GF-D8 (cell line): ENCODE measurements at places on chromosomes 6 and 20.

- no peak for DNase-seq
Observed at GRCh38 chr20:47490795-47491194, 10.9 kb upstream of the NCOA3 start.

- DNase-seq: no peak
Observed at GRCh38 chr20:61299104-61299503, 47.0 kb downstream of the CDH4 start.

- no peak for DNase-seq
Observed at GRCh38 chr20:13261460-13262301, 40.6 kb downstream of the ISM1 start.

- DNase-seq: no peak
Observed at GRCh38 chr6:79737172-79737571, 106.0 kb downstream of the SH3BGRL2 start.

DNA sequence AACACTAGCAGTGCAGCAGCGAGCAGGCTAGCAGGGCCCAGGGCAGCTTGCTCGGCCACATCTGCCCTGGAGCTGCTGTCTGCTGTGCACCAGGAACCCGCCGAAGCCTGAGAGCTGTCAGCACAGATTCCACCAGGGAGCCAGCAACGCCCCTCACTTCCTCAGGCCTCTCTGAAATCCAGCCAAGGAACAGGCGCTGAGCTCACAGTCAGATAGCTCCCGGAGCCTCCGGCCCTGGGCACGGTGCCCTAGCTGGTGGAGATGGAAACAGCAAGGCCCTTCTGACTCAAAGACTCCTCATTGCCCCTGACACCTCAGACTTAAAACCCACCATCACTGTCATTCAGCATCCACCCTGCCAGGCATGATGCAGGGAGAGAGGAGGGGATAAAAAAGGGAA is 839.4 kb downstream of the MAFB start:
- no peak for DNase-seq

GRCh38 chr6:69580706-69581105 is 216.1 kb downstream of the LMBRD1 start:
- no peak for DNase-seq

GRCh38 chr6:912871-913835 is 220.2 kb upstream of the EXOC2 start:
- DNase-seq: no peak

GRCh38 chr20:12166053-12166717 is 248.5 kb downstream of the BTBD3 start:
- no peak for DNase-seq

GRCh38 chr20:40390654-40391053 is 298.4 kb downstream of the MAFB start:
- DNase-seq: no peak

DNA sequence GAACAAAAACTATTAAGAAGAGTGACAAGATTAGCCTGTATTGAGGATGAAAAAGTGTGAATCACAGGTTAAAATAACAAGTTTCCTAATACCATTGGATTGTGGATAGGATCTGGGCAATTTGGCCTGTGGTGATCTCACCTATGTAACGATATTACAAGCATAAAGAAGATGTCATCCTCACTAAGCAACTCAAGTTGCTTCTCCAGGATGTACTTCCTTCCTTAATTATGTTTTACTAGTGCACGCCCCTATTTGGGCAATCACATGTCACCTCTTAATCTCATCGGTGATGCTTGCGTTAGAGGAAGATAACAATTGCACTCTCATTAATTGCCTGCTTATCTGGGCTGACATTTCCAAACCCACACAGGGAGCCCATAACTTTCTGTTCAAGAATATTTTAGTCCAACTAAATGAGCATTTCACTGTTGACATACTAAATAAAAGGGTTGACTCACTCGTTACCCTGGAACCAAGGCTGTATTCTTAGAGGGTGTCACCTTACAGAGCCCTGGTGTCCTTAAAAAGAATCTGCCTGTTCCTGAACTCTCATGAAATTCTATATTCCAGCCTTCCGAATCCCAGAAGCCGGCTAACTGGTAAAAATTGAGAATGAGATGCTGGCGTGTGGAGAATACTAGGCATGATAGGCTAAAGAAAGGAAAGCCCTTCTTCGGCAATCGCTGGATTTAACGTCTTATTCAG is 88.2 kb upstream of the ATXN1 start:
- peak; percentile 17 for DNase-seq

GRCh38 chr6:129992881-129993280 is 25.5 kb upstream of the L3MBTL3 start:
- no peak for DNase-seq
